ENCODE measurements at places on chromosomes 6 and 20.

DNA sequence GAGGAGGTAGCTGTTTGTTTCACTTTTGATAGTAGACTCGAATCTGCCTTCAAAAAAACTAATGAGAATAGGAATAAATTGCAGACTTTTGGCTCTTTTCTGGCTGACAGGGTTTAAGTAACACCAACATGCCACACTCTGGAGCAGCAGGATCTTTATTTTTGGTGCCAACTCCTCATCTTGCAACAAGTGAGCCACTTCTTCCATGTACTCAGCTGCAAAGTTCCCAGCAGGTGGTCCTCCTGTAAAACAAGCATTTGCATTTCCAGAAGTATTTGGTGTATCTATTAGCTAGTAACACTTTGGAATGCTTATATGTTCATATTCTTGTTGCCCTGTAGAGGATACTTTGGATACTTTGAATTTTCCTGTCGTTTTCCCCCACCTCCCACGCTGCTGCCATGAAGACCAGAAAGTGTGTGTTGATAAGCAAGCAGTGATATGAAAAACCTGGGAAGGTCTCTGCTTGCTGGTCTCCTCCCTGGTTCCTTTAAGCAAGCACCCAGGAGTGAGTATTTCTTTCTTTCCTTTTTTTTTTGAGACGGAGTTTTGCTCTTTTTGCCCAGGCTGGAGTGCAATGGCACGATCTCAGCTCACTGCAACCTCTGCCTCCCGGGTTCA, 1.0 kb downstream of the ARMH2 start:
- H3K36me3 ChIP-seq: peaks cover 2% of the 10 kb centered on the region
- H3K27ac ChIP-seq: no peak overlapping the region
- no peaks in the 10 kb centered on the region for H3K27me3 ChIP-seq
- H3K4me1 ChIP-seq: peaks cover 34% of the 10 kb centered on the region

DNA sequence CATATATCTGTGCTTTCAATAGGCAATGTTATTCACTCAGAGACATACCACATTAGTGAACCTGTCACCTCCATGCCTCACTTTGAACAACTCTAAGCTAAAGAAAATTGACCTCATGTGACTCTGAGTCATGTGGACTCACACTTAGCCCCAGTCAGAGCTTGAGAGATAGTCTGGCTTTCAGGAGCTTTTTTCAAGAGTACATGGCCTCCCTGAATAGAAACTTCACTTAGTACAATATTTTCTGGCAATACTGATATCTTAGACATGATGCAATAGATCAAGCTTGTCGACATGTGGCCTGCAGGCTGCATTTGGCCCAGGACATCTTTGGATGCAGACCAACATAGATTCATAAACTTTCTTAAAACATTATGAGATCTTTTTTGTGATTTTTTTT, 8.5 kb downstream of the SPTLC3 start:
- H3K27ac ChIP-seq: no peak overlapping the region
- no peak overlapping the region for H3K4me3 ChIP-seq
- no peak for DNase-seq
- H3K27me3 ChIP-seq: no peaks in the 10 kb centered on the region
- H3K36me3 ChIP-seq: peaks cover 3% of the 10 kb centered on the region
- H3K4me1 ChIP-seq: peaks cover 3% of the 10 kb centered on the region

DNA sequence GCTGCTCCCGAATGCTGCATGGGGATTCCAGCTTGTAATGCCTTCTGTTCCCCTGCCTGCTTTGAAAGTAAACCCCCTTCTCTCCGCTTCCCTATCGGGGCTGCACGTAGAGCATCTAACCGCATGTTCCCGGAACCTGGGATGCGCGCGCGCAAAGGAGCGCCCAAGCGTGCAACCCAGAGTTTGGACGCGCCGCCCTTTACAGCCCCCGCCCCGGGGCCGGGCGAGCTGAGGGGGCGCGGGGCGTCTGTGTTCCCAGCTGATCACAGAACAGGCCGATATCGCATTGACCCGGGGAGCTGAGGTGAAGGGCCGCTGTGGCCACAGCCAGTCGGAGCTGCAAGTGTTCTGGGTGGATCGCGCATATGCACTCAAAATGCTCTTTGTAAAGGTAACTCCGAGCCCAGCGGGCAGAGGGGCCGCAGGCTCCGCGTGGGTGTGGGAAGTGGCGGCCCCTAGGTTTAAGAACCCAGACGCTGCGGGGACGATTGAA, 1.4 kb downstream of the LAMP5 start:
- H3K36me3 ChIP-seq: no peaks in the 10 kb centered on the region
- H3K4me1 ChIP-seq: no peaks in the 10 kb centered on the region
- H3K27ac ChIP-seq: no peak overlapping the region
- peaks cover 68% of the 10 kb centered on the region for H3K27me3 ChIP-seq
- no peak overlapping the region for H3K4me3 ChIP-seq

GRCh38 chr6:100267721-100268123, 197.0 kb downstream of the SIM1 start:
- no peak overlapping the region for H3K4me3 ChIP-seq
- peaks cover 3% of the 10 kb centered on the region for H3K27me3 ChIP-seq
- no peak for DNase-seq
- no peaks in the 10 kb centered on the region for H3K4me1 ChIP-seq

DNA sequence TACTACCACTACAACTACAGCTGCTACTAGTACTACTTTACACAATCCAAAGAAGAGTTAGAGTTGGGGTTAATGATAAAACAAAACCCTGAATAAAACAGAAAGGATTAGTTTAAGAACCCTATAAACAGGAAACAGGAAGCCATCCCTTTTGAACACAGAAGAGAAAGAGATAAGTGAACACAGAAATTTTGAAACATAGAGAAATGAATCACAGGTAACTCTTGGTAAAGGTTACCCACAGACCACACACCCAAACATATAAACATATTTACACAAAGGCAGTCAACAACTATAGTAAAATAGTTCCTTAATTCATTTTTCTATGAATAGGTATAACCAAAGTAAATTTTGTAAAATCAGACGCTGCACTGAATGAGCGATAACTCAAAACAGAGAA, 98.1 kb downstream of the RNGTT start:
- H3K36me3 ChIP-seq: peaks cover 8% of the 10 kb centered on the region
- H3K27ac ChIP-seq: peak overlapping the region; percentile 69
- no peak overlapping the region for H3K4me3 ChIP-seq
- H3K4me1 ChIP-seq: peaks cover 28% of the 10 kb centered on the region
- DNase-seq: no peak

DNA sequence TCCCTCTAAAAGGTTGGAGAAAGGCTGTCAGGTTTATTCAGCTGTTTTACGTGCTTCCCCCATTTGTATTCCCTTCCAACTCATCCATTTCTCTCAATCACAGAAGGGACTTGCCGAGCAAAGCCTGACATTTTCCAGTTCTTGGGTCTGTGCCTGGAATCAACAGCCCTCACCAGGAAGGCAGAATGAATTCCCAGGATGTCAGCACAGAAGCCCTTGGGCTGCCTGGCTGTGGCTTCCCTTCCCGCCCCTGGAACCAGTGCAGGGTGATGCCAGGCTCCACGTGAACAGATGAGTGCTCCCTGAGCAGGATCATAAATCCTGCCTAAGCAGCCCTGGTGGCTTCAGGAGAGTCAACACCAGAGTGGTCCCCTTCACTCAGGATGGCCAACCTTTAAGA, 86.1 kb upstream of the CD83 start:
- no peaks in the 10 kb centered on the region for H3K4me1 ChIP-seq
- H3K4me3 ChIP-seq: no peak overlapping the region
- H3K27me3 ChIP-seq: peaks cover 18% of the 10 kb centered on the region
- DNase-seq: no peak
- no peaks in the 10 kb centered on the region for H3K36me3 ChIP-seq
- no peak overlapping the region for H3K27ac ChIP-seq

DNA sequence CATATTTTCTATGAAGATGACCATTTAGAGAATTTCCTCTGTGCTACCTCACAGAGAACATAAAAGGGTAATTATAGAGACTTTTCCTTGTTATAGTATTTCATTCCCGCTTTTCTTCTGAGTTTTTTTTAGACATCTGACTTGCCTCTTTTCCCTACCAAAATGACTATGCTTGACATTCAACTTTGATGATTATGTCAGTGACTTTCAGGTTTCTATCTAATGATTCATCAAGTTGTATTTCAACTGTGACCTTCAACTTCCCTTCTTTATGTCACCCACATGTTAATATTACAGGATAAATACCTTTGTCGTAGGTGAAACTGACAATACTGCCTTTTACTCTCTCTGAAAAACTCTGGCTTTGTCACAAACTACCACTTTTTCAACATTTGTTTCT, 95.3 kb downstream of the MLIP start:
- H3K27ac ChIP-seq: no peak overlapping the region
- H3K4me1 ChIP-seq: peaks cover 3% of the 10 kb centered on the region
- H3K27me3 ChIP-seq: no peaks in the 10 kb centered on the region
- DNase-seq: no peak

DNA sequence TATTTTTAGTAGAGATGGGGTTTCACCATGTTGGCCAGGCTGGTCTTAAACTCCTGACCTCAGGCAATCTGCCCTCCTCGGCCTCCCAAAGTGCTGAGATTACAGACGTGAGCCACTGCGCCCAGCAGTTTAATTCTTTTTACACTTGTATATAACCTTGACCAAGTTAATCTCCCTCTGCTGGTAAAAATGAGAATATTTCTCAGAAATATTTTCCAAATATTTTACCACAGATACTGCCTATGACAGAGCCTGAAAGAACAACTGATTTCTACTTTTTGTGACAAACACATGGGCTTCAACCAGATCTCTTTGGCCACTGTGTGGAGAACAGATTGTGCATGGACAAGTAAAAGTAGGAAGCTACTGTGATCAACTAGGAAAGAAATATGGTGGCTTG, 21.2 kb upstream of the NHSL1 start:
- H3K36me3 ChIP-seq: no peaks in the 10 kb centered on the region
- no peak overlapping the region for H3K4me3 ChIP-seq
- peaks cover 2% of the 10 kb centered on the region for H3K4me1 ChIP-seq
- no peak overlapping the region for H3K27ac ChIP-seq
- no peak for DNase-seq

DNA sequence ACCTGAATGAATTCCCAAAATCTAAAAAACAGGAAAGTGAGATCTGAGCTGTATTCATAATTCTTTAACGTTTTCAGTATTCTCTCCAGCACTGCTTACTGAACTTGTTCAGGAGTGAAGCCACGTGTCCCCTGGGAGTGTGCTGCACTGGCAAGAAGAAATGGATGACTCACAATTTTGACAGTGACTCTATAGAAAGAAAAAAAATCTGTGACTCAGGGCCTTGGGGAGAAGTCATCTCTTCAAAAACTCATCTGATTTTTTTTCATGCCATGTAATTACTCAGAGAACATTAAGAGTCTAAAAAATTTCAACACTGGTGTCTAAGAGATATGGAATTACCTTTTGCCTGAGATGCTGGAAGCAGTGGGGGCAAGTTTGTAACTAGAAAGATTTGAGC, 39.7 kb downstream of the ANKEF1 start:
- H3K4me1 ChIP-seq: no peaks in the 10 kb centered on the region
- peaks cover 1% of the 10 kb centered on the region for H3K36me3 ChIP-seq
- peaks cover 33% of the 10 kb centered on the region for H3K27me3 ChIP-seq
- no peak overlapping the region for H3K4me3 ChIP-seq
- no peak overlapping the region for H3K27ac ChIP-seq
- no peak for DNase-seq

DNA sequence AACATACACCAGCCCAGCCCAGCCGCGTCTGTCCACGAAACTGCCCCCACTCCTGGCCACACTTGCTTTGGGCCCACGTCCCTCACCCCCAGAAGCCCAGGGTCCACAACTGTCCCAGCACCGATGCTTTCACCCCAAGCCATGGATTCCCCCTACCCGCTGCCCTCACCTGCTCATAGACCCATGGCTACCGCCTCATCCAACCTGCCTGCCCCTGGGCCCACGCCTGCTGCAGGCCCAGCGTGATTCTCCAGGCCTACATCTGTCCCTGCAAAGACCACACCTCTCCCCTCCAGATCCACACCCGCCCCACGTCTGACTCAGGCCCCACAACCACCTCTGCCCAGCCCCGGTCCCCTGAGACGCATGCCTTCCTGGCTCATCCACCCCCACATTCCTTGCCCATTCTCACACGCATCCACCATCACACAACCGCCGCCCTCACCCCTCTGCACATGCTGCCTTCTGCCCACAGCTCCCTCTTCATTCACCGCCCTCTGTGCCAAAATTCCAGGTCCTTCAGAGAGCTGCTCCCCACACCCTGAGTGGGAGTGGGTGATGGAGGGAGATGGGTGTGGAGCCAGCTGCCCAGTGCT, 86.7 kb downstream of the GRM4 start:
- no peak overlapping the region for H3K4me3 ChIP-seq
- H3K27me3 ChIP-seq: peaks cover 2% of the 10 kb centered on the region
- no peaks in the 10 kb centered on the region for H3K36me3 ChIP-seq
- no peak overlapping the region for H3K27ac ChIP-seq
- no peaks in the 10 kb centered on the region for H3K4me1 ChIP-seq
- no peak for DNase-seq

DNA sequence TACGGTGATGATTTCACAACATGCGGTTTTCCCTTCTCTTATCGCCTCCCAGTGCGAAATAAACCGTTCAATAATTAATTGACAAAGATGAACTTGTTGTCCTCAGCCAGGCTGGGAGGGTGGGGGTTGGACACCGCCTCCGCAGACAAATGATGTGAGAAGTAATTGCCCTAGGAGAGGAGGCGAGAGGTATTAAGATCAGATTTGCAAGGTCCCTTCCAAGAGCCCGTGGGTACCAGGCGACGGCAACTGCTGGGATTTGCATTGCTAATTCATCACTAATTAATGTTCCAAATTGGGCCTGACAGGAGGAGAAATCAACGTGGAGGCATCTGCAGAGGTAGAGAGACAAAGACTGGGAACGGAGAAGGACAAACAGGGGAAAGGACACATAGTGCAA, 90.2 kb upstream of the CCDC167 start:
- H3K27me3 ChIP-seq: no peaks in the 10 kb centered on the region
- H3K36me3 ChIP-seq: no peaks in the 10 kb centered on the region
- no peak for DNase-seq
- H3K4me3 ChIP-seq: no peak overlapping the region

DNA sequence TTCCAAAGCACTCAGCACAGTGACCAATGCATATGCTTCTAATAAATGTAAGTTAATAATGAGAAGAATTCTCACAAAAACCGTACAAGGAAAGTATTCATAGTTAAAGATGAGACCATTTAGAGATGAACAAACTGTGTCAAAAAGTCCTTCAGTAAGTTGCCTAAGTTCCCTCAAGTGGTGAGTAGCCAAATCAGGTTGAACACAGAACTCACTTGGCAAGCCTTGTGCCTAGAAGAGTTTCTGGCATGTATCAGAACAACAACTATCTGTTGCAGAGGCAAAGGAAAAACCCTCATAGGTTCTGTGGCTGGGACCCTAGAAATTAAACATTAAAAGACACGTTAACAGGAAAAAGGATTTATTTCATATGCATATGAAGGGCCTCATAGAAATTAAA, 129.6 kb upstream of the DOK5 start:
- H3K36me3 ChIP-seq: no peaks in the 10 kb centered on the region
- no peak overlapping the region for H3K4me3 ChIP-seq
- H3K27me3 ChIP-seq: peaks cover 18% of the 10 kb centered on the region
- peaks cover 20% of the 10 kb centered on the region for H3K4me1 ChIP-seq
- DNase-seq: no peak

- H3K4me1 ChIP-seq: no peaks in the 10 kb centered on the region
- H3K27ac ChIP-seq: no peak overlapping the region
- H3K4me3 ChIP-seq: no peak overlapping the region
- H3K27me3 ChIP-seq: no peaks in the 10 kb centered on the region
- H3K36me3 ChIP-seq: no peaks in the 10 kb centered on the region
Observed at GRCh38 chr6:64227863-64228262, 592.3 kb downstream of the PHF3 start.

- no peaks in the 10 kb centered on the region for H3K27me3 ChIP-seq
- no peaks in the 10 kb centered on the region for H3K4me1 ChIP-seq
- no peak overlapping the region for H3K27ac ChIP-seq
- no peak for DNase-seq
- H3K36me3 ChIP-seq: no peaks in the 10 kb centered on the region
Observed at GRCh38 chr20:53805895-53806384, 212.3 kb upstream of the ZNF217 start.
